ENCODE measurements at places on chromosomes 13 and 19. TPM values are rescaled to one million over a fixed set of nuclear protein-coding genes. Genes with fewer than 3 reads are reported as not detected.

The CYP4F2 gene
- 748 TPM for total RNA-seq

The FGF21 gene
- not detected for total RNA-seq

The CASP14 gene
- not detected for total RNA-seq

The TMEM147 gene
- 34.9 TPM for total RNA-seq

The ANGPTL4 gene
- total RNA-seq: 29.7 TPM

The FBXO17 gene
- total RNA-seq: 5.4 TPM

The MYO16 gene
- not detected for total RNA-seq

The RUBCNL gene
- 10.3 TPM for total RNA-seq

DNA sequence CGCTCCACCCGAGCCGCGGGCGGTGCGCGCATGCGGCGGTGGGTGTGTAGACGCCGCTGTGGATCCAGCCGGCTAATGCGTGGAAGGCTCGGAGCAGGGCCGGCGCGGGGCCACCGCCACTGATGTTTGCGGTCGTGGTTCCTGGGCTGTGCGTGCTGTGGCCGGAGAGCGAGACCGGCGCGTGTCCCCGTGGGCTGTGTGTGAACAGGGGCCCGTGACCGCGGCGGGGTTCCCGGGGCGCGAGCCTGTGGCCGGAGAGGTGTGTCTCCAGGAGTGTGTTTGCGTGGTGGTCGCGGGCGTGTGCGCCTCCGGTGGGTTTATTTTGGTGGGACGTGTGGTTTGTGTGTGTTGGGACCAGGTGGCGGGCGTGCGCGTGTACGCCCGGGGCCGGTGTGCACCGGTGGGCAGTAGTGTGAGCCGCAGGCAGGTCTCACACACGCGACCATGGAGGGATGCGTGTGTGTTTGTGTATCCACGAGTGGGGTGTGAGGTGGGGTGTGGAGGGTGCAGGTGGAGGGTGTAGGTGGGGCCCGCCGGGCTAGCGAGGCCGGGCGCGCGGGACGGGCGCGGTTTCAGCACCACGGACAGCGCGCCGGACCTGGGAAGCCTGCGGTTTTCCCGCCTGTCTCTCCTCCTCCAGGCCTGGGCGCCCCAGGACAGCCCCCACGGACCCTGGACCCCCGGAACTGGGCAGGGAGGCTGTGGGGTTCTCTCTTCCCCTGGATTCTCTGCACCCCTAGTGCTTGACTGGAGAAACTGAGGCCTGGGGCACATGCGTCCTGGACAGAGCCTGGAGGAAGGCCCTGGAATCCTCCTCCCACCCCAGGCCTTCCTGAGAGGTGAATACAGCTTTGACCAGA, 1.6 kb downstream of the HCN2 start:
- H3K36me3 ChIP-seq: no peaks in the 10 kb centered on the region
- peaks cover 36% of the 10 kb centered on the region for H3K27me3 ChIP-seq

- H3K4me3 ChIP-seq: no peak overlapping the region
- no peaks in the 10 kb centered on the region for H3K4me1 ChIP-seq
- H3K36me3 ChIP-seq: no peaks in the 10 kb centered on the region
- no peaks in the 10 kb centered on the region for H3K27me3 ChIP-seq
- H3K27ac ChIP-seq: no peak overlapping the region
- DNase-seq: no peak
Observed at GRCh38 chr13:106859533-106859904, 291.6 kb upstream of the ARGLU1 start.

- H3K27me3 ChIP-seq: no peaks in the 10 kb centered on the region
- no peaks in the 10 kb centered on the region for H3K36me3 ChIP-seq
- no peak for DNase-seq
Observed at GRCh38 chr19:51809787-51810186, 14.8 kb downstream of the FPR3 start.

DNA sequence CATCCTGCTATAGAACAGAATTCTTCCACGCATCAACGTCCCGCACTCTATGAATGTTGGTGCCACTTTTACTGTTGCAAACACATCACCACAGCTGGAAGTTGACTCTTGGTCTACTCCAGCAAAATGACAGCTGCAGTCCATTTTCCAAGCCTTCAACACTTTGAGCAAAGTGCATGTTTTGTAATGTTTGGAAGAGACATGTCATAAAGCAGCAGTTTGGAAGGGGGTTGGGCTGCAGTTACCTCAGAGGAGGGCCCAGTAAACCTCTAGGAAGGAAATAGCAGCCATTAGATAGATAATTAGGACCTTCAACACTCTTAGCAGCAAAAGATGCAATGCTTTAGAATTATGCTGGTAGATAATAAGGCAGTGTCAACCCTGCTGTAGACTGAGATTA, 323.6 kb downstream of the TDRD3 start:
- no peak for DNase-seq
- H3K36me3 ChIP-seq: no peaks in the 10 kb centered on the region
- no peaks in the 10 kb centered on the region for H3K27me3 ChIP-seq
- no peak overlapping the region for H3K4me3 ChIP-seq
- H3K4me1 ChIP-seq: no peaks in the 10 kb centered on the region

DNA sequence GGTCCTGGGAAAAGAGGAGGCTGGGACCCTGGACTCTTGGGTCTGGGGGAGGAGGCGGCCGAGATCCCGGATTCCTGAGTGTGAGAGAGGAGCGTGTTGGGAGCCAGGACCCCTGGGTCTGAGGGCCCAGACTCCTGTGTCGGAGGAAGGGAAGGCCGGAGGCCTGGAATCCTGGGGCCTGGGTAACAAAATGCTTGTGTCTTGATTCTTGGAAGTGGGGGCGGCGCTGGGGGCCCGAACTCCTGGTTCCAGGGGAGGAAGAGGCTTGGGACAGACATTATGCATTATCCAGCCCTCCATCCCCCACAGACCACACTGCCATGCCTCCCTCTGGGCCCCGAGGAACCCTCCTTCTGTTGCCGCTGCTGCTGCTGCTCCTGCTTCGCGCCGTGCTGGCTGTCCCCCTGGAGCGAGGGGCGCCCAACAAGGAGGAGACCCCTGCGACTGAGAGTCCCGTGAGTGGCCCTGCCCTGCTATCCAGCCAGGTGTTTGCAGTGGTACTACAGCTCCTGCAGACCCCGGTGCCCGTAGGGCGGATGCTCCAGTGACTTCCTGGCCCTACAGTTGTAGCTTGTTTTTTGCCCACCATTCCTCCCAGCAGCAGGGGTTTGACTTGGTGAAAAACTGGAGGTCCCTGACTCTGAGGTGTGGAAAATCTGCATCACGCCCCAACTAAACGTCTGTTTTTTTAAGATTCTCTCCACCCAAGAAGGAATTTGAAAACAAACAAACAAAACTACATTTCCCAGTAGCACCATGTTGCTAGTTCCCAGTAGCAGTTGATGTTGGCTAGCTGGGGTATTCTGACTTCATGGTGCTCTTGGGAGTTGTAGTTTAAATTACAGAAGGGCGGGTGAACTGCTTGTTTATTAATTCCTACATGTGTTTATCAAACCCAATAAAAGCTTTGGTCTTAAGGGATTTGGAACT, 630 bp downstream of the NUCB1 start:
- peak overlapping the region; percentile 79 for H3K27ac ChIP-seq
- H3K36me3 ChIP-seq: no peaks in the 10 kb centered on the region
- H3K4me3 ChIP-seq: peak overlapping the region; percentile 94
- no peaks in the 10 kb centered on the region for H3K27me3 ChIP-seq
- peak; percentile 53 for DNase-seq
- H3K4me1 ChIP-seq: no peaks in the 10 kb centered on the region

- H3K36me3 ChIP-seq: no peaks in the 10 kb centered on the region
- no peaks in the 10 kb centered on the region for H3K27me3 ChIP-seq
- no peak for DNase-seq
- H3K4me1 ChIP-seq: no peaks in the 10 kb centered on the region
- no peak overlapping the region for H3K27ac ChIP-seq
Observed at GRCh38 chr19:6325614-6326013, 7.8 kb downstream of the ACER1 start.

DNA sequence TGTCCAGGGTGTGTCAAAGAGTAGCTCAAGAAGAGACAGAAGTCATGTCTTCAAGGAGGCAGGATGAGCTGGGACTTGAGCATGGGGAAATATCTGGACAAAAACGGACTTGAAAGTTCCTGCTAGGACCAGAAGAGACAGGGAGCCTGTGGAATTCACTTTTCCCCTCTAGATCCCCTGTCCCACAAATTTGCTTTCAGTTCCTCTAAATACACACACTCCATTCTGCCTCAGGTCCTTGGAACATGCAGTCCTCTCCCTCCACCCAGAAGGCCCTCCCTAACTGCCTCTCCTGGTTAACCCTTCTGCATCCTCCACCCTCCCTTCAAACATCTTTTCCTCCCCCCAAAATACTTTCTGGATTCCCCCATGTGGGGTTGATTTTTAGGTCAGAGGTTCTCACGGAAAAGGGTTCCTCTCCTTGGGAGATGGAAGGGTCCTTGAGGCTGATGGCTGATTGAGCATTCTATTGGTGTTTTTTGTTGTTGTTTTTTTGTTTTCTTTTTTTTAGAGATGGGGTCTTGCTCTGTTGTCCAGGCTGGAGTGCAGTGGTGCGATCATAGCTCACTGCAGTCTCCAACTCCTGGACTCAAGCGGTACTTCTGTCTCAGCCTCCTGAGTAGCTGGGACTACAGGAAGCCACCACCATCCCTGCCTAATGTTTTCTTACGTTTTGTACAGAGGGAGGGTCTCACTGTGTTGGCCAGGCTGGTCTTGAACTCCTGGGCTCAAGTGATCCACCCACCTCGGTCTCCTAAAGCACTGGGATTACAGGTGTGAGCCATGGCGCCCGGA, 6.9 kb upstream of the RETN start:
- H3K27me3 ChIP-seq: no peaks in the 10 kb centered on the region
- H3K4me3 ChIP-seq: no peak overlapping the region
- no peaks in the 10 kb centered on the region for H3K36me3 ChIP-seq
- DNase-seq: no peak

- peaks cover 11% of the 10 kb centered on the region for H3K4me1 ChIP-seq
- no peaks in the 10 kb centered on the region for H3K36me3 ChIP-seq
- no peak for DNase-seq
- H3K27ac ChIP-seq: no peak overlapping the region
- no peak overlapping the region for H3K4me3 ChIP-seq
Observed at GRCh38 chr13:43085545-43085944, 62.2 kb downstream of the DNAJC15 start.

- no peak overlapping the region for H3K27ac ChIP-seq
- no peak overlapping the region for H3K4me3 ChIP-seq
- DNase-seq: no peak
- no peaks in the 10 kb centered on the region for H3K36me3 ChIP-seq
- H3K27me3 ChIP-seq: no peaks in the 10 kb centered on the region
Observed at GRCh38 chr19:18266771-18267686, 7.2 kb downstream of the IQCN start.

GRCh38 chr13:73273745-73274144, 214.9 kb downstream of the KLF5 start:
- H3K36me3 ChIP-seq: no peaks in the 10 kb centered on the region
- H3K27ac ChIP-seq: no peak overlapping the region
- no peak for DNase-seq
- H3K4me3 ChIP-seq: no peak overlapping the region
- no peaks in the 10 kb centered on the region for H3K4me1 ChIP-seq

- peak overlapping the region; percentile 94 for H3K27ac ChIP-seq
- DNase-seq: peak; percentile 75
- H3K36me3 ChIP-seq: no peaks in the 10 kb centered on the region
- H3K4me3 ChIP-seq: peak overlapping the region; percentile 89
- no peaks in the 10 kb centered on the region for H3K4me1 ChIP-seq
Observed at GRCh38 chr19:14433554-14434501, 722 bp downstream of the PKN1 start.

- no peak overlapping the region for H3K4me3 ChIP-seq
- H3K27ac ChIP-seq: no peak overlapping the region
- H3K27me3 ChIP-seq: no peaks in the 10 kb centered on the region
- no peaks in the 10 kb centered on the region for H3K4me1 ChIP-seq
Observed at GRCh38 chr19:19342086-19343015, 21.7 kb downstream of the MAU2 start.

GRCh38 chr13:31908696-31909411, 122.7 kb upstream of the FRY start:
- no peaks in the 10 kb centered on the region for H3K36me3 ChIP-seq
- DNase-seq: no peak
- H3K4me3 ChIP-seq: no peak overlapping the region
- no peak overlapping the region for H3K27ac ChIP-seq

GRCh38 chr19:35306473-35307246, 14.7 kb downstream of the MAG start:
- no peaks in the 10 kb centered on the region for H3K4me1 ChIP-seq
- H3K27me3 ChIP-seq: no peaks in the 10 kb centered on the region
- H3K36me3 ChIP-seq: no peaks in the 10 kb centered on the region
- DNase-seq: peak; percentile 39
- no peak overlapping the region for H3K4me3 ChIP-seq
